ENCODE measurements at places on chromosomes 2 and 18. TPM values are rescaled to one million over a fixed set of nuclear protein-coding genes. Genes with fewer than 3 reads are reported as not detected.

DNA sequence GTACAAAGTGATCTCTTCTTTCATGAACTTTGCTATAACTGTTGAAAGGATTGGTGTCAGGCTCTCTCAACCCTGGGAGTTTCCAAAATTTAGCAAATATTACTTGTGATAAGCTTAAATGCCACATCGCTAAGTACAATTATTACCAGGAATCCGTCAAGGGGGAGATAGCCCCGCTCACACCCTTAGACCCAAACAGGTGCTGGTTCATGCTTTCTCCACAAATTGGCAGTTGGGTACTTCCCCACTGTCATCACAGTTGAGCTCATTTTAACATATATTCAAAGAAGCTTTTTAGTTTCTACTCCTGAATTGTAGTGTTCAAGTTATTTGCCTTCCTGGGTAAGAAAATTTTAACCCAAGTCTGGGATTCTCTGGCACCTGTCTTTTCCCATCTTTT, 29.8 kb upstream of the EPB41L5 start:
- no peak overlapping the region for H3K27ac ChIP-seq
- no peak overlapping the region for H3K4me3 ChIP-seq
- DNase-seq, result no peak
- no peaks in the 10 kb centered on the region for H3K4me1 ChIP-seq

DNA sequence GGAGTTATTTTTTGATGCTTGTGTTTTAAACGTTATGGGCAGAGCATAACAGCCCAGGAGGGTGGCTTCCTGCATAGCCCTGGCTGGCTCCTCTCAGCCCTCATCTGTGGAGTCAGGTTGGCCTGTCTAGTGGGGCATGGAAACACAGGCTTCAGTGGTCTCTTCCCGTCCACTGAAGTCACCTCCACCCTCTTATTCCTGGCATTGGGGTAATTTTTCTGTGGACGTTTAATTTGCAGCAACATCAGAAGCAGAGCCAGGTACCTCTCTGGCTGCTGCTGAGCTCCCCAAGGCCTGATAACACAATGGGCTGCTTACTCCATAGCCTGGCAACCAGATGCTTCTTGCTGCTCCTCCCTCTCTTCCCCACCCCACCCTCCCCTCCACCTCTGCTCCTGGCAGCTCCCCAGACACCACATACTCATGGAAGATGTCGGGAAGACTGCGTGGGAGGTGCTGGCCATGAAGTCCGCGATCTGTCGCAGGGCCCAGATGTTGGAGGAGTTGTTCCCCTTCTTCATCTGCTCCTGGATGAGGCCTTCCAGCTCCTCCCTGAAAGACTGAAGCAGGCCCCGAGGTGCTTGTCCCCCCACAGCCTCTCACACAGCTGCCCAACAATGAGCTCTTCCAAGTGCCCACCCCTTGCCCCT, 64.0 kb downstream of the ADD2 start:
- no peak overlapping the region for H3K27ac ChIP-seq
- DNase-seq, result peak; percentile 91
- H3K4me1 ChIP-seq, result no peaks in the 10 kb centered on the region
- H3K27me3 ChIP-seq, result no peaks in the 10 kb centered on the region

GRCh38 chr2:43018179-43019024, 208.0 kb downstream of the ZFP36L2 start:
- H3K27me3 ChIP-seq, result no peaks in the 10 kb centered on the region
- peaks cover 7% of the 10 kb centered on the region for H3K4me1 ChIP-seq
- peak; percentile 94 for DNase-seq
- H3K36me3 ChIP-seq, result no peaks in the 10 kb centered on the region
- H3K27ac ChIP-seq, result peak overlapping the region; percentile 18

GRCh38 chr2:217402144-217402543, 542.3 kb upstream of the TNP1 start:
- H3K36me3 ChIP-seq, result no peaks in the 10 kb centered on the region
- H3K4me1 ChIP-seq, result peaks cover 6% of the 10 kb centered on the region
- DNase-seq, result no peak
- no peak overlapping the region for H3K4me3 ChIP-seq
- H3K27me3 ChIP-seq, result no peaks in the 10 kb centered on the region
- no peak overlapping the region for H3K27ac ChIP-seq

BMP10 gene
- total RNA-seq, result not detected

SKA1 gene
- 1.0 TPM for total RNA-seq
